ENCODE measurements at places on chromosomes 12 and 14. TPM values are rescaled to one million over a fixed set of nuclear protein-coding genes. Genes with fewer than 3 reads are reported as not detected.
A peak's percentile ranks its signal among the peaks of the same experiment; 100 is the strongest.

DNA sequence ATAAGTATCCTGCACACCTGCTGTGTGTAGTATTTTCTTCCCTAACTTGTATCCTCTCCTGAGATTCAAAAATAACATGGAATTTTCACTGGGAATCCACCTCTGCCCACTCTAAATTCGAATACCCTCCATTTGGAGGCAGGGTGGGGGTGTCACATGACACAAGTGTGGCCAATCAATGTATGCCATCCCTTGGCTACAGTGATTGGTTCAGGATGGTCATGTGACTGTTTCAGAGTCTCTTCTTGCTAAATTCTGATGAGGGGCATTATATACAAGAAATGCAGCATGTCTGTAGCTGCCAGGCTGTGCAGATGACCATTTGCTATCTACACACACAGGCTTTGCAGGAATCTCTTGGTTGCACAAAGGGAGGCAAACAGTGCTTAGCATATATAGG is 86.8 kb upstream of the TMEM132C start:
- DNase-seq: no peak

- DNase-seq: no peak
Measured at GRCh38 chr12:127270193-127270592, 996.8 kb upstream of the TMEM132C start.

- no peak for DNase-seq
Measured at GRCh38 chr14:52863334-52863700, 71.9 kb upstream of the GNPNAT1 start.

- DNase-seq: no peak
Measured at GRCh38 chr12:111828338-111828979, 13.6 kb upstream of the MAPKAPK5 start.

DNA sequence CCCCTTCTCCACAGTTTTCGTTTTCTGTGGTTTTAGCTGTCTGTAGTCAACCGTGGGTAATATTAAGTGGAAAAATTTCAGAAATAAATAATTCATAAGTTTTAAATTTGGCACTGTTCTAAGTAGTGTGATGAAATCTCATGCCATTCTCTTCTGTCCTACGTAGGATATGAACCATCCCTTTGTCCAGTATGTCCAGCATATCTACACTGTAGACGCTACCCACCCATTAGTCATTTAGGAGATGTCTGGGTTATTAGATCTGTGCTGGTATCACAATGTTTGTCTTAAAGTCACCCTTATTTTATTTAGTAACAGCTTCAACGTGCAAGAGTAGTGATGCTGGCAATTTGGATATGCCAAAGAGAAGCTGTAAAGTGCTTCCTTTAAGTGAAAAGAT is 44.7 kb downstream of the ATF7IP start:
- no peak for DNase-seq

DNA sequence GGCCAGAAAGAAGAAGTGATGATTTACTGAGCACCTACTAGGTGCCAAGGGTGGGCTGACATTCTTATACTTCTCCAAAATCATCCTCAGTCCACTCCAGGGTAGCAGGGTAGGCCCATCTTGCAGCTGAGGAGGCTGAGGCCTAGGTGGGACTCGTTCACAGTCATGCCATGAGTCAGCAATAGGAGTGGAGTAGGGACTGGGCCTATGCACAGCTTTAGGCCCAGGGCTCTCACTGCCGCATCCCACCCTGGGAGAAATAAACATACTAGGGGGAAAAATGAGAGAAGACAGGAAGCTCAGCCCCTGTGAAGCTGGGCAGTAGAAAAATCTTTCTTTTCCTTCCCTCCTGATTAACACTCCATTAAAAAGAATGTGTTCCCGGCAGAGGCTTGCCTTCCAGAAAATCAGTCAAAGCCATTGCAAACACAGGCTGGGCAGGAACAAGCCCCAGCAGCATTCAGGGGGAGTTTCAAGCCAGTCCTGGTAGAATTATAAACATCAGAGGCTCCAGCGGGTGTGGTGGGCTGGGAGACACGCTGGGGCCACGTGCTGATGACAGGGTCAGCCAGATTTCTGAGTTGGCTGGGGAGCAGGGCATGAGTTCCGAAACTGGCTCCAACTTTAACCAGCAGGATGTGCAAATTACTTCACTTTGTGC is 1.8 kb downstream of the HSPB8 start:
- no peak for DNase-seq

Gene STAB2
- 1.3 TPM for polyA plus RNA-seq

DNA sequence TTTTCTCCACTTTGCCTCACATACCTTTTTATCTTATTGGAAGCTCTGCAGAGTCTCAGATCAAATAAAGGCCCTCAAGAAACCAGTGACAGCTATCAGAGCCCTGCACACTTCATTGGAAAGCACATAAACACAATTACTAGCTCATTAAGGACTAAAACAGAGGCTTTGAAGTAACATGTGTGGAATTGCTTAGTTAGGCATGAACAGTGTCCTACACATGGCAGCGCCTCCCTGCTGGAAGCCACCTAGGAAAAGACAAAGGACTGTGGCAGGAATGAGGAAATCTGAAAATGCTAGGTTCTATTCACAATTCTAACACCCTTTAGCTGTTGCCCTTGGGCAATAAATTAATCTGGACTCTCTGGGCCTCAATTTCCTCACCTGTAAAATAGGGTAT is 89.4 kb downstream of the SUDS3 start:
- DNase-seq: no peak

Gene GLT8D2
- 12.1 TPM for polyA plus RNA-seq

DNA sequence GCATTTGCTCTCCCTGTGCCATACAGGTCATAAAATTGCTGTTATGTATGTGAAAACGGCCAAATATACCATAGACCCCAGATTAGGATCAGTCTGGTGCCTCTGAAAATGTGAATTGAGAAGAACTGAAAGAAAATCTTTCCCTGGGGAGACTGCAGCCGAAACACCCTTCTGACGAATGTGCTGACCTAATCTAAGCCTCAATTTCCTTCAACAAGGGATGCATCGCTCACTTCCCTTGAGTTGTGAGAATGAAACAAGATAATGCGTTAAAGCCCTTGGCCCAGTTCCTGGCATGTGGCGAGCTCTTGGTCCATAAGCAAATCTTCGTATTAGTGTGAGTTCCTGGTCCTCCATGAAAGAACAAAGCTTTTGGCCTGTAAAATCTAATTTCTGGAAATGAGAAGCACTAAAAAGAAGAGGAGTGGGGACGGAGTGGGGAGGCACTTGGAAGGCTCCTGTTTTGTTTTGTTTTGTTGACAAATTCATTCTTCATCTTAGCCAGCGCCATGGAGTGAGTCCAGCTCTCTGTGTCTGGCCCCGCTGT is 49.5 kb upstream of the RTRAF start:
- no peak for DNase-seq

Gene KRT73
- polyA plus RNA-seq: not detected

Gene PLEKHH1
- 75.3 TPM for polyA plus RNA-seq

Gene CLEC4A
- 1.0 TPM for polyA plus RNA-seq

DNA sequence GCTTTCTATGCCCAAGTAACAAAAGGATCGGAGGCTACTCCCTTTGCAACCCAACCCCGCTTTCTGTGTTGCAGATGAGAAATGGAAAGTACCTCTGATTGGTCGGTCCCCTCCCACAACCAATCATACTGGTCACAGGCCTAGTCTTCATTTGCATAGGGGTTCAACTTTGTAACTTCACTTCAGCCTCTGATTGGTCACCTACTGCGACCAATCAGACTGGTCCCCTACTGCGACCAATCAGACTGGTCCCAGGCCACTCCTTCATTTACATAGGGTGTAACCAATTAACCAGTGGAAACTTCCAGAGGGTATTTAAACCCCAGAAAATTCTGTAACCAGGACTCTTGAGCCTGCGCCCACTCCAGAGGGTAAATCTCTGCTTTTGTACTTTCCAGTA is 906.4 kb upstream of the TMEM132C start:
- no peak for DNase-seq

- DNase-seq: no peak
Measured at GRCh38 chr12:113700943-113701342, 229.3 kb upstream of the LHX5 start.

DNA sequence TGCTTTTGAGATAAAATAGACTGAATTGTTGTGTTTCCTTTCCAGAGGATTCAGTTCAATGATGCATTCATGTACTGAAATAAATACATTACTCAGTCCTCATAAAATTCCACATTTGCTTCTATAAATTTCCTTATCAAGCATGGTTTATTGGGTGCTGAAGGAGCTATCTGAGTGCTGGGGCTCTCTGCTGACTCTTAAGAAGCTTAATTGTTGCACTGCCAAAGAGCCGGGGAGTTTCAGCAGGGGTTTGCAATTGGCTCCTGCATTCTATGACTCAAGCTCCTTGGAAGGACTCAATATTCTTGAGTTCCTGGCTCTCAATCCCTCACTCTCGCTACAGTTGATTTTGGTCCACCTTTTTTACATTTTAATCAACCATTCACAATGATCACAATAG is 69.8 kb upstream of the PYGL start:
- no peak for DNase-seq

DNA sequence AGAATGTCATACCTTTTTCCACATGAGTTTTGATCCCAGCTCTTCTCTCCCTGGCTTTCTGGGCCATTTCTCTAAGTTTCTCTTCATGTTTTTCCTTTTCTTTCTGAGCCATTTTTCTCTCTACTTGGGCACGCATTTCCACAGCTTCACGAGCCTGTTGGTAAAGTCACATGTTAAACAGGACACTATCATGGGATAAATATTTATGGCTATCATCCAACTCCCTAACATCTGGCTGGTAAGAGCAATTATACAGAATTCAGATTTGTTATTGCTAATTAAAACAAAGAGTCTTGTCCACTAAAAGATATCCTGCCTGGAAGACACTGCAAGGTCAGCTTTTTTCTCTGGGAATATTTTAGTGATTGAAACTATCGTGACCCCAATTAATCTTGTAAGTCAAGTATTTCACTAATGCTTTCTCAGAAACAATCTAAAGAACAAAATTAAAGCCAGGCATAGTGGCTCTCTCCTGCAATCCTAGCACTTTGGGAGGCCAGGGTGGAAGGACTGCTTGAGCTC is 23.1 kb downstream of the SLIRP start:
- no peak for DNase-seq

DNA sequence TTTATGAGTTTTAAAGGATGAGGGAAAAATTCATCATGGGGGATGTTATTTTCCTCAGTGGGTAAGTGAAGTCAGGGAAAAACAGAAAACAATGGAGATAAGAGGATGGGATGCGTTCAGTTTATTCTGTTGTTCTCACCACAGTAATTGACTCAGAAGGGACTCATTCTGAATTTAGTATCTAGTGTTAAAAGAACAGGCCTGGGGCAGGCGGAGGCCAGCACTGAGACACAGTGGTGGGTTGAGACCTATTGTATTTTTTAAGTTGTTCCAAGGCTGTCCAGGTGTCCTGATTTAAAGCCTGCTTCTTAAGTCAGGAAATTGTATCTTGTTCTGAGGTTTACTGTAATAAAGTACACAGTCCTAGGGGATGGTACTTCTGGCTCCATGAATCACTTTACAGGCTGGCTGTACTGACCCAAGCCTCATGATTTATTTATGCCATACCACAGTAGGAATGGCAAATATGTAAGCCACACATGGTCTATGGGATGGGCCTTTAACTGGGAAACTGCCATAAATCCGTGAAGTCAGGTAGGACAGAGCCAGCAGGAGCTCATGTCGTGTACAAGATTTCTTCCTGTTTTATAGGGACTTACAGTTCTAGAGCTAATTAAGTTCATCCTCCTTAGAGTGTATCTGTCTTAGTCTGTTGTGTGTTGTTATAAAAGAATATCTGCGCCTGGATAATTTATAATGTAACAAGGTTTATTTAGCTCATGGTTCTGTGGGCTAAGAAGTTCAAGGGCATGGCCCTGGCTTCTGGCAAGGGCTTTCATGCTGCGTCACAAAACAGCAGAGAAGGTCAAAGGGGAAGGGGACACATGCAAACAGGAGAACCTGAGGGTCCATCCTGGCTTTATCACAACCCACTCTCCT is 244.1 kb downstream of the FBXL14 start:
- DNase-seq: peak; percentile 25

- no peak for DNase-seq
Measured at GRCh38 chr12:5593086-5593485, 161.2 kb downstream of the NTF3 start.

- no peak for DNase-seq
Measured at GRCh38 chr14:40697231-40697630, 909.4 kb upstream of the LRFN5 start.

DNA sequence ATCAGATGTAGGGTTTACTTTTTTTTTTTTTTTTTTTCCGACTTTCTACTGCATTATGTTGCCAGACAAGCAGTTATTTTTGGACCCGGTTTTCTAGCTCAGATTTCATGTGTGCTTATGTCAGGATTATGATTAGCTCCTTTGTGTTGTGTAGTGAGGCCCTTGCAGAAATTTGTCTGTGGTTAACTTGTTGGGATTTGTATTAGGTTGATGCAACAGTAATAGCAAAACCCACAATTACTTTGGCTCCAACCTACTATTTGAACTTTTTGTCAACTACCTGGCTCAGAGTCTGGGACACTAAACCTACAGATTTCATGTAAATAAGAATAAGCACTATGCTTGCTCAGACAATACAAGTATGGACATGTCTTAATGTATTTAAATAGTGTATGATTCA is 44.1 kb upstream of the KCNJ8 start:
- no peak for DNase-seq

GRCh38 chr14:22370084-22370847 is 218.8 kb downstream of the DAD1 start:
- DNase-seq: no peak

DNA sequence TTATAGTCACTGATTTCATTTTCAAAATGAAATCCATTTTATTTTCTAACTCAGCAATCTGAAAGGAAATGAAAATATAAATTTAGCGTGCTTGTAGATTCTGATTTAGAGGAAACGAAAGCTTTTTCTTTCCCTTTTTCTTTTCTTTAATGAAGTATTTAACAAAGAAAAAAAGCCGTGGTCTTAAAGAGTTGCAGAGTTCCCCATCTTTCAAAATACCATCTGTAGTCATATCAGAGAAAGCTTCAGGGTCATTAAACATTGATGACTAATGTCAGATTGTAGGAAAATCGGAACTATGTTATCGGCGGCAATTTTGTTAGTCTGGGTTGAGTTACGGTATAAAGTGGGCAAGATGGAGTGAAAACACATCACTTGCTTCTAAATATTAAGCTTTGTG is 32.3 kb downstream of the DRAM1 start:
- DNase-seq: no peak

- DNase-seq: no peak
Measured at GRCh38 chr14:94021001-94021400, 5.1 kb upstream of the OTUB2 start.

Gene ARID2
- 38.4 TPM for polyA plus RNA-seq

- DNase-seq: no peak
Measured at GRCh38 chr12:26250801-26251200, 55.4 kb downstream of the SSPN start.

DNA sequence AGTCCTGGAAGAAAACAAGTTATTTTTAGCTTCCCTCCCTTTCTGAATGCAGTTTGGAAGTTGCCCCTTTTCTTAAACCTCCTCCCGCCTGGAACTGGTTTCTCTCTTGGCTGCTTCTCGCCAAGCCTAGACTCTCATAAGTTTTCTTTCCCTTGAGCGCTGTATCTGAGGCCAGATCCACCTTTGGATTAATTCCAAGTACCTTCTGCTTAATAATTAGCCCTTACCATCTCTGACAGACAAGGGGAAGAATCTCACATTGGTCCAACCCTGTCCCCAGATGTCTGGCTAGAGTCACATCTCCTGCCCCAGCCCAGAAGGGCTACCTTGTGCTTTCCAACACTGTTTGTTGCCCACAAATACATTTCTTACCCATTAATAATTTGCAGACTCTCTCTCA is 161.8 kb upstream of the RGS6 start:
- no peak for DNase-seq

GRCh38 chr12:24896171-24896570 is 52.7 kb downstream of the BCAT1 start:
- DNase-seq: no peak

GRCh38 chr12:304805-305204 is 42.2 kb upstream of the SLC6A13 start:
- no peak for DNase-seq

Gene CPM
- 30.9 TPM for polyA plus RNA-seq

Gene SIX6
- polyA plus RNA-seq: not detected

Gene B4GALNT1
- 1.3 TPM for polyA plus RNA-seq
